Lower lobe of right lung (tissue), 2 donors: ENCODE measurements at places on chromosomes 11 and 22. TPM values are rescaled to one million over a fixed set of nuclear protein-coding genes. Genes with fewer than 3 reads are reported as not detected.

- DNase-seq: no peak
Measured at GRCh38 chr22:36715647-36716046, 12.1 kb upstream of the CACNG2 start.

Gene KRTAP5-2
- not detected for total RNA-seq

- no peak for DNase-seq
Measured at GRCh38 chr11:48025293-48025983, 45.1 kb downstream of the PTPRJ start.

Gene SMTNL1
- total RNA-seq: not detected

- no peak for DNase-seq
Measured at GRCh38 chr11:125871391-125872137, 15.9 kb upstream of the HYLS1 start.

DNA sequence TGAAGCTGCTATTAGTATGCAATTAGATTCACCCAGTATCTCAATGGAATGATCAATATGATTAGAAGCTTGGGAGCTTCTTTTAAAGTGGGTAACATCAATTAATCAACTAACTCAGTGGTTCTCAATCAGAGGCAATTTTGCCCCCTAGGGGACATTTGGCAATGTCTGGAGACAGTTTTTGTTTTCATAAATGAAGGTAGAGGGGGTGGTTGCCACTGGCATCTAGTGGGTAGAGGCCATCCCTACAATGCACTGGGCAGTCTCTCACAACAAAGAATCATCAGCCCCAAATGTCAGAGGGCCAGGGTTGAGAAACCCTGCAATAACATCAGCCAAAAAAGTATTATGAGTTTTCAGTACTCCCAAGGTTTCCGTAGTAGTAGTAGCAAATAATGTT, 5.9 kb upstream of the AMOTL1 start:
- no peak for DNase-seq
